Vagina (tissue), 2 donors: ENCODE measurements at places on chromosomes 6 and 20.
A peak's percentile ranks its signal among the peaks of the same experiment; 100 is the strongest.

DNA sequence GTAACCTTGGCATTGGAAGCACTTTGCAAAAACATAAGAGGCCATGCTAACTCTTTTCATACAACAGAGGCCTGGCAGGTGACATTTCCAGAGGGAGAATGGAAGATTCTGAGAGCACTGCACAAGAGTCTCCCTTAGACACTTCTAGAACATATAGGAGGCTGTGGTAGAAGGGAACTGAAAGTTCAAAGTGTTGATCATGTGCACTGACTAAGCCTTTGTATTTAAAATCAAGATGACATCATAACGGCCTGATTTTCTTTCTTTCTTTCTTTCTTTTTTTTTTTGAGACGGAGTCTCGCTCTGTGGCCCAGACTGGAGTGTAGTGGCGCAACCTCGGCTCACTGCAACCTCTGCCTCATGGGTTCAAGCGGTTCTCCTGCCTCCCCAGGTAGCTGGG, 26.8 kb upstream of the DNAAF9 start:
- DNase-seq, result no peak

- DNase-seq, result no peak
These were observed 21.8 kb upstream of the SAMD5 start for GRCh38 chr6:147486683-147487082.

DNA sequence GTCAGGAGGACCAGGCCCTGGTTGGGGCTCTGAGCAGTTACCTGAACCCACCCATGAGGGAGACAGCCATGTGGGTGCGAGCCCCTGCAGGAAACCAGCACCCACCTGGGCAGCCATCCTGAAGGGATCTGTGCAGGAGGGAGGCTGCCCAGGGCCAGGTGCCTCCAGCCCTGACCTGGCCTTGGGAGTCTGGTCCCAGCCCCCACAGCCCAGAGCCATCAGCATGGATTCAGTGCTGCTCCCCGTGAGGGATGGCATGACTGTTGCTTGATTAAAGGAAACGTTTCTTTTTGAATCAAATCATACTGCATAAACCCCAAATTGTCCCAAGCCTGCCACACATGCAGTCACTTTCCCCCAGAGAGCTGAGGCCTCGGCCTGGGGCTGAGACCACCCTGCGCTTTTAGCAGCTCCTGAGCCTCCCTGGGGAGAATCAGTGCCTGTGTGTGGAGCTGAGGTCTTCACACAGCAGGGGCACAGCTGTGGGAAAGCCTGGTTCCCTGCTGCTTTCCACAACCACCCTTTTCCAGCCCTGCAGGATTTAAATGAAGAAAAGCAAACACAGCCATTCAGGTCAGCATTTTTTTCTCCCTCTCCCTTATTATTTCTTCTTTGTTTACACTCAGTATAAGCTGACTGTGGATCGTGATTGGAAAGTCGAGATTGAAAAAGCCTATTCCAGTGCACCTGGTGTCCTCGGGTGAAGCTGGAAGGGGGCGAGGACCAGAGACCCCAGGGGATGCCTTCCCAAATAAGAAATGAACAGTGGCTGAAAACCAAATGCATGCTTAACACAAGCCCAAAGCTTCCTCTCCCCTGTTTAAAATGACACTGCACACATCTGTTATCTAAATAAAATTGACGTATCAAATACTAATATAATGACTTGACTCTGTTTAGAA, 283.9 kb downstream of the SMOC2 start:
- DNase-seq, result peak; percentile 16

GRCh38 chr6:56693246-56693607, 50.5 kb upstream of the DST start:
- DNase-seq, result no peak

DNA sequence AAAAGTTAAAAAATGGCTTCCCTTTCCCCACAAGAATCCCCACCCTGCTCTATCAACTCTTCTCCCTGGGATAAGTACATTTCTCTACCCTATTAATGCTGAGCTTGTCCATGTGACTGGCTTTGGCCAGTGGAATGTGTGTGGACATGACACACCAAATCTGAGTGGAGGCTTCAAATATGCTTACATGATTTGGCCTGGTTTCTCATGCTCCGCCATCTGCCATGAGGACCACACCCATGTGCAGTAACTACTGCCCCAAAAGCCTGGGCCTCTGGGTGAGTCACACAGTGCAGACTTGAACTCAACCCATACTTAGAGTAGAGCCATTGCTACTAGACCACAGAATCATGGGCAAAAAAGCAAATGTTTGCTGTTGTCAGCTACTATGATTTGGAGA, 65.4 kb downstream of the PRND start:
- no peak for DNase-seq

DNA sequence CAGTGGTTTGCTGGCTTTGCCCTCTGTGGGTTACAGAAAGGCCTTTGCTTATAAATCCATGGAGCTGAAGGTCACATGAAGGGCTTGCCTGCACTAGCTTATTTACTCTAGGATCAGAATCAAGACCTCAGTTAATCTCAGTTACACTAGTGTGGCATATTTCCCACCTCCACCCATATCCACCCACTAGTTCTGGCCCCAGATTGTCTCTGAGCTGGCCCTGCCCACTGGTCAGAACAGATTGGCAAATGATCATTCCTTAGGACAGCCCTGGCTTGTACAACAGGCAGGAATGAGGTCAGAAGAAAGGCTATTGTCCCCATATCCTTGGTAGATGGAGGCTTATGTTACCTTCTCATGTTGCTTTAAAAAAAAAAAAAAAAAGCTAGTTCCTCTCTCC, 33.3 kb upstream of the SASH1 start:
- no peak for DNase-seq

DNA sequence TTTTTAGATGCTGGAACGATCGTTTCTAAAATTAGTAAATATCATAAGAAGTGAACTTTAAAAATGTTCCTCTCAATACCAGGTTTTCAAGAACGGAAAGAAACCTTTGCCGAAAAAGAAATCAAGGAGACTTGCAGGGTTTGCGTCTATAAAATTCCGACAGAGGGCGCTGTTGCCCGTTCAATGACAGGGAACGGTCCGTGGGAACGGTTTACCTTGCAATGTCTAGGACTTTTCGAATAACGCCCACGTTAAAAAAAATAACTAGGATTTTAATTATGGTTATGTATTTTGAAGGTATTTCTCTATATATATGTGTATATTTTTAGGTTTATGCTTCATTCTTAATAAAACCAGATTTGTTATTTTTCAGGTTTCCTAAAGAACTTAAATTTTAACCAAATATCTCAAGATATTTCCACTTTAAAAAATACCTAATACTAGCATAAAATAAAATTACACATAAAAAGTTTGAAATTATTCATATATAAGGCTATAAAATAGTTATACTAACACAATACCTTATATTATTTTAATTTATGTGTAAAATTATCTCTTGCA, 2.5 kb upstream of the TFAP2B start:
- no peak for DNase-seq

DNA sequence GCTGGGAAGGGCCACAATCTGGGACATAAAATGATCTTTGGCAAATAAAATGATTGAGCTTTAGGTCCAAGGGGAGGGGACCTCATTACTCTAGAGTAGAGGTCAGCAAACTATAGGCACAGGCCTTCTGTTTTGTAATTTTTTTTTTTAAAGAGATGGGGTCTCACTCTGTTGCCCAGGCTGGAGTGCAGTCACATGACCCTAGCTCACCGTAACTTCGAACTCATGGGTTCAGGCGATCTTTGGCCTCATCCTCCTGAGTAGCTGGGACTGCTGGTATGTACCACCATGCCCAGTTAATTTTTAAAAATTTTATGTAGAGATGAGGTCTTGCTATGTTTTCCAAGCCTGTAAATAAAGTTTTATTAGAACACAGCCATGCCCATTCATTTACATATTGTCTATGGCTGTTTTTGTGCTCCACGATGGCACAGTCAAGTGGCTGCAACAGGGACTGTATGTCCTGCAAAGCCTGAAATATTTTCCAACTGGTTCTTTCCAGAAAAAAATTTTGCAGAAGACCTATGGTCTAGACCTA, 82.1 kb downstream of the ELOVL5 start:
- DNase-seq, result no peak

DNA sequence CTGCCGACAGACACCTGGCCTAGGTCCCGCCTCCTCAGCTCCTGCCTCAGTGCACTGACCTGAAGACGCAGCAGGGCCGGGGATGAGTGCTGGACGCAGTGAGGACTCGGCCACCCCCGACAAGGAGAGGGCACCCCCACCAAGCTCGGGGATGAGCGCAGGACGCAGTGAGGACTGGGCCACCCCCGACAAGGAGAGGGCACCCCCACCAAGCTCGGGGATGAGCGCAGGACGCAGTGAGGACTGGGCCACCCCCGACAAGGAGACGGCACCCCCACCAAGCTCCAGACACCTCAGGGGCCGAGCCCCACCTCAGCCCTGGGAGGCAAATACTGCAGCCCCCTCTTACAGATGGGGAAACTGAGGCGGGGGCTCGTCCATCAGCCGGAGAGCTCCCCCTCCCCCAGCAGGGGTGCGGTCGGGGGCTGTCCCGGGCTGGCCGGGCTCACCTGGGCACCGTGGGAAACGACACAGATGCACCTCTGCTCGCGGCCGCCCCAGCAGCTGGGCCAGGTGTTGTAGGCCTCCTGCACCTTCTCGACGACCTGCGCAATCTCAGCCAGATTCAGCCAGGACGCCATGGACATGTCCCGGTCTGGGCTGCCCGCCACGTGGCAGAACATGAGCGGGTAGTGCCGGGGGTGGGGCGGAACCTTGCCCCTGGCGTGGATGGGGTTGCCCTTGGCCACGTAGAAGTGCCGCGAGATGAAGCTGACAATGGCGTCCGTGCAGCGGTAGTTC, 7.5 kb downstream of the HELZ2 start:
- DNase-seq, result no peak

DNA sequence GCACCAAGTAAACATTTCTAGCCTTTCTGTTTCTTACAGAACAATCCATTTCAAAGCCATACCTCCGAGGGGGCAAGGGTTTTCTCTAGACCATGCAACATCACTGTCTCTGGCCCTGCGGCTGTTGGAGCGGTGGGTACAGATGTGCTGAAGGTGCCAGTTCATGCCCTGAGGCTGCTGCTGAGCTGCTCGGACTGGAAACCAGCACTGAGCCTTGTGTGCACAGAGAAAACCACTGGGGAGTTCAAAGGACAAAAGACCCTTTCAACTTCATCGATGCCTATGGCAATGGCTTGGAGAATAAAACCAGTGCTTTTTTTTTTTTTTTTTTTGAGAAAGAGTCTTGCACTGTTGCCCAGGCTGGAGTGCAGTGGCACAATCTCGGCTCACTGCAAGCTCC, 93.3 kb upstream of the IYD start:
- DNase-seq, result no peak

GRCh38 chr6:140276133-140276532, 901.7 kb upstream of the CITED2 start:
- DNase-seq, result no peak

DNA sequence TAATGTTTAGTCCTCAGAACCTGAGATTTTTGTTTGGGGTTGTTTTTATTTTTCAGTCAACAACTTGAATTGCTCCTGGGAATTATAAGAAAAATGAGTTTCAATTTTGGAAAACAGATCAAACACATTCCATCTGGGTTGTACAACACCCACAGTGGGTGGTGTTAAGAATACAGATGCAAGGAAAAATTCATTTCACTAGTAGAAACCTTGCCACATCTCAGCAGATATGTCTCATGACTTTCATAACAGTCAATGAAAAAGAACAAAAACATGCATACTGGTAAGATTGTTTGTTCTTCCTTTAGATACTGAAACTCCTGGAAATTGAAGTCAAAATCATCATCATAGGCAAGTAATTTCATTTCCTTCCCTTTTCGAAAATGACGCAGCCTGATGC, 78.9 kb downstream of the MOXD1 start:
- DNase-seq, result no peak

GRCh38 chr20:51563486-51564332, 21.2 kb upstream of the NFATC2 start:
- DNase-seq, result no peak

GRCh38 chr6:792662-793061, 99.7 kb upstream of the EXOC2 start:
- DNase-seq, result no peak

DNA sequence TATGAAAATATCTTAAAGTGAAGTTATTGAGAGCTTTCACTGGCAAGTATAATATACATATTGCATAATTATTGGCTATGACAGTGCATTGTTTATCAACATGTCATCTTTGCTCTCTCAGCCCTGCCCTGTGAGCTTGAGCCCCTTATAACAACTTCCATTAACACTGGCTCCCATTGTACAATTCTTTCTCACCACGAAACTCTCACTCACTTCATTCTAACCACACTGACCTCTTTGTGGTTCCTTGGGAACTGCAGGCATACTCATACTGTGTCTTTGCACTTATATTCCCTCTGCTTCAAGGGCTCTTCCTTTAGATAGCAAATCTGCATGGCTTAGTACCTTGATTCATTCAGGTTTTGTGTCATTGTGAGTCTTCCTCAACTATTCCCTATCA, 411.8 kb downstream of the CDKAL1 start:
- DNase-seq, result no peak

- no peak for DNase-seq
These were observed 131.5 kb upstream of the F13A1 start for GRCh38 chr6:6452002-6452401.

GRCh38 chr6:138248878-138249277, 30.6 kb upstream of the PBOV1 start:
- no peak for DNase-seq

DNA sequence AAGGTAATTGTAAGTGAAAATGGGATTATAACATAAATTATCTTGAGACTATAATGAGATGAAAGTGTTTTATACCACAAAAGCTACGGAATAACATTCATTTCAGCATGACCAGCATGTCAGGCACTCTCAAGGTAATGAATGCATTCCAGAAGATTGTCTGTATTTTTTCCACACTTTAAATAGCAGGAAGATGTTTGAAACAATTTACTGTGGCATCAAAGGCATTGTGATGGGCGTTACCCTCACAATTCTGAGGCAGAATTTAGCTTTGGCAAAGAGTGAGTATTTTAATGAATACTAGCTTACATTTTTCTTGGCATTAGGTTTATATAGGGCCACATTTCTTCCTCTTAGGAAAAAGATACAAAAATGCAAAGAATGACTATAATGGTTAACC, 627.2 kb downstream of the BCKDHB start:
- DNase-seq, result no peak

- no peak for DNase-seq
These were observed 437.1 kb downstream of the CDC5L start for GRCh38 chr6:44824567-44824966.

DNA sequence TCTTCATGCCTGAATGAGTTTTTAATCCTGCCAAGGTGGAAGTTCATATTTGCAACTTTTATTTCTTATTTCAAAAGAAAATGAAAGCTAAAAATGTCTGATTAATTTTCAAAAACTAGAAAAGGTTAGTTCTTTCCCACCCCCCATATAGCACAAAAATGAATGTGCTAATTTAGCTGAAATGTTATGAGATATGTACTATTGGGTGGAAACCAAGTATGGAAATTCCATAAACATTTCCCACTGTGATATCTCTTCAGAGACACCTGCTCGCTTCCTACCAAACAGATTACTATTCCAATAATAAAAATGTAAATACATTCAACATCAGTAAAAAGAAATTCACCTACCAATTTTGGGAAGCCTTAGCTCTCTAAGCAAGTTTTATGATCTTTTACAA, 678.6 kb upstream of the ID4 start:
- no peak for DNase-seq
